ENCODE measurements at places on chromosomes 3 and 15.

- no peak for DNase-seq
Measured at GRCh38 chr3:89571707-89572106, 464.3 kb downstream of the EPHA3 start.

DNA sequence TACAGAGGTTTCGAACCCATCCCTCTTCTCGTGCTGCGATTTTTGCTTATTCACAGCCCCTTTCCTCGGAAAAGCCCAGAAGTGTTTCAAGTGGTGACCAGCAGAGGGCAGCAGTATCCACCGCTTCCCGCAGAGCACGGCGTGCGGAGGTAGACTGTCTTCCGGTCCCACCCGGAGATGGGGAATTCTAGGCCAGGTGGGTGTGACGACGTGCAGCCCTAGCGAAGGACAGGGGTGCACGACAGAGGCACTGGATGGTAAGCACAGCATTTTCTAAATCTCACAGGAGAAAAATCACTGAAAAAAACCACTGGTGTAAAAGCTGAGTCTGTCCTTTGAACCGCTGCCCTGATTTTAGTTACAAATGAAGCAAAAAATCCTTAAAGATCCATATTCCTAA, 7.4 kb upstream of the PSMD6 start:
- DNase-seq: peak; percentile 86

GRCh38 chr3:17518189-17519059, 224.0 kb downstream of the TBC1D5 start:
- DNase-seq: no peak

DNA sequence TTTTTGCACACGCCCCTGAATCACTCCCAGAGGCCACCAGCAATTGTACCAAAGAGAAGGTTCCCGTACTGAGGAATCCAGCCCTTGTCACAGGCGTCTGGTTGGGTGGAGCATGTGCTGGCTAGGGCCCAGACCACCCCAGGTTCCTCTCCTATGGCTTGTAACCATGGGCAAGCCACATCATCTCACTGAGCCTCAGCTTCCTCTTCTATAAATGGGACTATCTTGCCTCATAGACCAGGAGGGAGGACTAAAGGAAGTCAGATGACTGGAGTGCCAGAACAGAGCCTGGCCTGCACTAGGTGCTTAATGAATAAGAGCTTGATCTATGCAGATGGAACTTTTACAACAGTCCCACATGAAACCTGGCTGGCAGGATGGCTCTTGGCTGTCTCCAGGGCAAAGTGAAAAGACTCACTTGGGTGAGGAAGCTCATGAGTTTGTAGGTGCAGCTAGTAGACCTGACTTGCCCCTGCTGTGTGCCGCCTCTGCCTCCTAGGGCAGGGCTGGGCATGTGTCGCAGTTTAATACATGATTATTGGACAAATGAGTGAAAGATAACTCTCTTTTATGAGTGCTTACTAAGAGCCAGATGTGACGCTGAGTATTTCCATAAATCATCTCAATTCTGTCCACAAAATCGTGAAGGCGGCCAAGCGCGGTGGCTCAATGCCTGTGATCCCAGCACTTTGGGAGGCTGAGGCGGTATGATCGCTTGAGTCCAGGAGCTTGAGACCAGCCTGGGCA, 29.3 kb downstream of the CTSH start:
- no peak for DNase-seq

DNA sequence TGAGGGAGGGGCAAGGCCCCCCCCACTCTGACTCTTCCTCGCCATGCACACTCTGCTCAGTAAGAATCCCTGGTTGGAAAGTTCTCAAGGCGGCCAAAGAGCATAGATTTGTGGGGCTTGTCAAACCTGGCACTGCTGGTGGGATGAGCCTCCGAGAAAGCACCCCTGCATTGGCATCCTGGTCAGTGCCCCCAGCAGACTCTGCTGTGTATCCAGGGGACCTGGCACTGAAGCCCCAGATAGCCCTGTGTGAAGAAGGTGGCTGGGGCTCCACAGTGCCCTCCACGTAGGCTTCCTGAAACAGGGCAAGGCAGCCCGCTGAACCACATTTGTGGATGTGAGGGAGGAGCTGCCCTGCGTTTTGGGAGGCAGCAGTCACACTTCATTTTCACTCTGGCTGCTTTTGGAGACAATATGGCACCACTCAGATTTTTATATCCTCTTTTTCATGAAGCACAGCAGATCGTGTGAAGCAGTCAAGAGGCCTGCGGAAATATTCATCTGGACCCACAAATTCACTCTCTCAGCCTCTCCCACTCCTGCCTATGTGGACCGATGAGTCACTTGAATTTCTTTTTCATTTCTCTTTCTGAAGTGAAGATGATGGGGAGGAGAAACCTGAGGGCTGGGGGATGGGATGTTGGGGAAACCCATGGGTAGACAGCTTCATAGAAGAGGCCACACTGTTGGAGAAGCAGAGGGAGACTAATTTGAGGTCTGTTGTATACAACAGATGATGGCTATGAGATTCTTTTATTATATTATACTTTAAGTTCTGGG, 88.7 kb upstream of the BCL6 start:
- no peak for DNase-seq

- no peak for DNase-seq
Measured at GRCh38 chr3:16788440-16789056, 96.2 kb upstream of the PLCL2 start.

- DNase-seq: peak; percentile 44
Measured at GRCh38 chr3:125051715-125052581, 3.8 kb downstream of the HEG1 start.

DNA sequence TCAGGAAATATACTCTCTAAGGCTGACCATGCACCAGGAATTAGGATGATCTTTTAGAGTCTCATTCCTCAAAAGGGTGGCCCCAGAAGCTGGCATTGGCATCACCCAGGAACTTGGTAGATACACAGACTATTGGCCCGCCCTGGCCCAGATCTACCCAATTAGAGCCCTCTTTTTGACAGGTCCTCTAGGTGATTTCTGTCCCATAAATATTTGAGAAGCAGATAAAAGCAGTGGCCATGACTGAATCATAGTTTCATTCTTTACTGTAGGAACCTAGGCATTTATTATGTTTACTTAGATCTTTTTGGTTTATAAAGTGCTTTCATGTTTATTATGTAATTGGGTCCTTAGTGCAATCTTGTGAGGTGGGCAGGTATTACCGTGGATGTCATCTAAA, 7.6 kb downstream of the TLNRD1 start:
- DNase-seq: no peak

DNA sequence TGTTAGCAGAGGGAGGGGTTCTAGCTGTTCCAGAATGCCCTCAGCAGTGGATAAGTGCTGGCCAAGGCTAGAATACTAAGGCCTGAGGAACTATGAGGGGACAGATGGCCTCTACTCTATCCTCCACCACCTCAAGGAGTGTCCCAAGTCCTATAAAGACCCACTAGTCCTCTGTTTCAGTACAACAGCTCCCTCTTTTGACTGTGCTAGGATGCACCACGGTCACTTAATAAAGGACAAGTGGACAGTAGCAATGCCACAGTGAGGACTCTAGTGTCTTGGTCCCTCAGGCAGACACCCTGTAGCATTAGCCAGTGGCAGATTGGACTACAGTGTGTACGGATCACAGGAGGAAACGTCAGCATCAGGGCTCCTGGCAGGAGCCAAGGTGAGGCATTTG, 171.8 kb upstream of the PROK2 start:
- DNase-seq: no peak

GRCh38 chr3:172125963-172126457, 86.6 kb downstream of the FNDC3B start:
- DNase-seq: no peak

GRCh38 chr3:55264919-55265318, 222.2 kb downstream of the WNT5A start:
- DNase-seq: no peak

GRCh38 chr3:109430911-109431563, 93.7 kb upstream of the DPPA4 start:
- DNase-seq: no peak

- no peak for DNase-seq
Measured at GRCh38 chr3:76011121-76011520, 225.8 kb upstream of the ZNF717 start.

DNA sequence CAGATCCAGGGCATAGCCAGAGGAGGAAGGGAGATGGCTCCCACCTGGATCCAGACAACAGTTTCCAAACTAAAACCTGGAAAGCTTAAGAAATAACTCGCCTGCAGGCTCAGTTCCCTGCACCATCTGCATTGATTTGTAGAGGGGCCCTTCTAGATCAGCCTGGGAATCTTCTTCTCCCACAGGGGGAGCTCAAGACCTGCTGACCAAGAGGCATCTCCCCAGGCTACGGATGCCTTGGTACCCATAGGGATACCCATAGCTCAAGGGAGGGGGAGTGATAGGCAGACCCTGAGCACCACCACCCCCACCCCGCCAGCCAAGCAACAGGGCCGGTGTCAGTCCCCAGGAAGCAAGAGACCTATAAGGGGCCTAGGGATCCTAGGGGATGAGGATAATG, 28.0 kb upstream of the DCLK3 start:
- DNase-seq: peak; percentile 23

Measured in kidney (tissue), 22 donors.